ENCODE measurements at places on chromosomes 12 and 14.

DNA sequence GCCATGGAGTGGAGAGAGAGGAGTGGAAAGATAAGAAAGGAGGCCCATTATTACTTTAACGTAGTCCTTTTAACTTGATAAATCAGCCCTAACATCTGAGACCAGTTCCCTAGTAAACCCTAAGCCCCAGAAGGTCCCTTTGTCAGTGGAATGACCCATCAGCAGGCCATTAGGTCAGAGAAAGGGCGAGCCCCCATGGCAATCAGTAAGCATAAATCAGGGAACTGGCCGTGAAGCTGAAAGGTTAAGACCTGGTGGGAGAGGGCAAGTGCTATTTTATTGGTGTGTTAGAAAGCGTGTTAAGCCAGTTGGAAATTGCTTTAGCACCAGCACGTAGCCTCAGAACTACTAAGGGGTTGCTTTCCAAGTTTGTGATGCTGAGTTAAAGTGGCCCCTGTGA, 708.0 kb downstream of the BCL11B start:
- DNase-seq: no peak

GRCh38 chr14:96827290-96827689, 30.1 kb downstream of the VRK1 start:
- DNase-seq: no peak

DNA sequence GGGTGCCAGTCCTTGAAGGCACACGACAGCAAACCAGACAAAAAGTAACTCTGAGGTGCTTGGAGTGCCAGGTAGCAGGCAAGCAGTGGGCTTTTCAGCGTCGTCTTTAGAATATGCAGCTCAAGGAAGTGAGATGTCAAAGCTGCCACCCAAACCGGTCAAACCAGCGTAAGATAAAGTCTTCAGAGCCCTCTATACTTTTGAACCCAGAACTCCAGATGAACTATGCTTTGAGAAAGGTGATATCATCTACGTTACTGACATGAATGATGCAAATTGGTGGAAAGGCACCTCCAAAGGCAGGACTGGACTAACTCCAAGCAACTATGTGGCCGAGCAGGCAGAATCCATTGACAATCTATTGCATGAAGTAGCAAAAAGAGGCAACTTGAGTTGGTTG, 95.9 kb downstream of the TBX3 start:
- DNase-seq: no peak

DNA sequence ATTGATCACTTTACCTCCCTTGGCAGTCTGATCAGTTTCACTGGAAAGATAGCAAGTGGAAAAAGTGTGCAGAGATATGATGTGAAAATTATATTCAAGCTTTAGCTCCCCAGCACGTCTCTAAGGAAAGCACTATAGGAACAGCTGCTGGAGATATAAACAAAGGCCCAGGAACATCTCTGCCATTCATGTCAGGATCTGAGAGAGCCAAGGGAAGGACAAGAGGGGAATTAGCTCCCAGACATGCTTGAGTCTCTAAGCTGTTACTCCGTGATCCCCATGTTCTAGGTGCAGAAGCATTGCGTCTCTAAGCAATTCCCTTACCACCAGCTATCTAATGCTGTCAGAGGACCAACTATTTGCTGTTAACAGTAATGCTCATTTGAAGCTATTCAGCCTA, 700.2 kb downstream of the DIO2 start:
- no peak for DNase-seq

GRCh38 chr12:87795555-87795954, 233.6 kb downstream of the C12orf50 start:
- no peak for DNase-seq
